ENCODE measurements at places on chromosomes 12 and 14.

DNA sequence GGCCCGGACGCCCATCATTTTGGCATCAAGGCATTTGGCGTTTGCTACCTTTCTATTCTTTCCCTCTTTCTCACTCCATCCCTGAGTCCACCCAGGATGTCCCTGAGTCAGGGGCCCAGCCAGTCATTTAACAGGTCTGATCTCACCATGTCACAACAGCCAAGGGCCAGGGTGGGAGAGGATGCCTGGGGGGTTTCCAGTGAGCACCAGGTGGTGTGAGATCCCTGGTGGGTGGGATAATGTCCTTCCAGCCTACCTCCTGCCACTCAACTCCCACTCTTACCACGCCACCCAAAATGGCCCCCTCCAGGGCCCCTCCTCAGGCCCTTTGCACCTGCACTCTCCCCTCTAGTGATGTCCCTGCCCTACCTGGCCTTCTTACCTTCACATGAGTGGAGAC lies 310.8 kb downstream of the BCL11B start:
- no peak for DNase-seq

DNA sequence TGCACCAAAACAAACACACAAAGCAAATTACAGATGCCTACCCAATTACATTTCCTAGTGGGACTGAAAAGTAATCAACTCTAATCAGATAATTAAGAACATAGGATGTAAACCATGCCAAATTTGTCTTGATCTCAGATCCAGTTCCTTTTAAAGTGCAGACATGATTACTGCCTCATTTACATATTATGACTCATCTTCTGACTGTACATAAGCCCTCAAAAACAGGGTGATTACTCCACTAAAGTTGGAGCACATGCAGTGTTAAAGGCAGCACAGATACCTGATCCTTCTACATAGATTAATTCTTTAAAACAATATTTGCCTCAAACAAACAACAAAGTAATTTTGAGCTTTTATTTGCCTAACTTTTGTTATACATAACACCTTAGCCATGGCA lies 337.2 kb downstream of the RPS29 start:
- DNase-seq: no peak

DNA sequence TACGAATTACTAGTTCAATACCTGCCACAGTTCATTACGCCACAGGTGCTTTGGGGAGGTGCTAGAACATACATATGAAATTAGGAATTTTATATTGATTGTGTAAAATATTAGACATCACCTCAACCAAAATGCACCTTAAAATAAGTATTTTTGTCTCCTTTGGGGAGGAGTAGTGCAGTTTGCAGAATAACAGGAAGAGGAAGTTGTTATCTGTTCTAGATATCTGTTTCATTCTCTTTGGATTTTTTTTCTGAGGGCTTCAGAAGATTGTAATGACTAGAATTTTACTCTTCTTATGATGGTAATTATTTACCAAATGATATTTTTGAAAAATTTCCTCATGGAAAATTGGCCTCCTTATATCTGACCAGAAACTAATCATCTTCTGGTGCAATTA lies 9.9 kb upstream of the GYS2 start:
- DNase-seq: no peak

DNA sequence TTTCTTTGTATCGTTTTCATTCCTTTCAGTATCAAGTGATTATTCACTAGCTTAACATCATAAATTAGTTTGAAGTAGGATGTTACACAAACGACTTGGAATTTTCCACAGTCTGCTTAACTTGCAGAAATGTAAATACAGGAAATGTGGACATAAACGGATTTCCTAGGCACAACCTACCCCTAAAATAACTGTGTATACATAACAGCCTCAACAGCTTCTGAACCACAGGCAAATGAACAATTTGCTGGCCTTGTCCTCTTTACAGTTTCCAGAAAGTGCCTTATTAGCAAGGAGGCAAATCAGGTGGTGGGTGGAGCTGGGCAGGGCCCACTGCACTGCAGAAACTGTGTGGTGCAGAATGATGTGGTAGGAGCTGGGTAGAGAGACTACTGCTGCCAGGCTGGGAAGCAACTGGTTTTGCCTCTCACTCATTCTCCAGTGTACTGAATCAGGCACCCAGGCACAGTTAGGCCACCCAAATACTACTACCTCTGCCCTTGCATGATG lies 14.1 kb downstream of the DRAM1 start:
- peak; percentile 8 for DNase-seq

DNA sequence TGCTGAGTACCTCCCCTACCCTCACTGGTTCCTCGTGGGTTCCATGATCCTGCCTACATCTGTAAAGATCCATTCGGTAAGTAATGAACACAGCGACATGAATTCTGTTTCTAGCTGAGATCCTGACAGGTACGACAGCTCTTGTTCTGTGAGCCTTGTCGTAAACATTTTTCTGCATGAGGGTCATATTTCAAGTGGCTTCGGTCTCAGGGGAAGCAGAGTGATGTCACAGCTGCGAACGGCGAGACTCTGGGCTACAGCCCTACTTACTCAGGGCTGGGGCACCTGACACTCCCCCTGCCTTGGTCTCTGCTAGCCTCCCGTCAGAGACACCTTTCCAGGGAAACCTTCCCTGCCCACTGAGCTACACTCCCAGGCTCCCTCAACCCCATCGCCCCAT lies 85.8 kb downstream of the RBM19 start:
- no peak for DNase-seq

DNA sequence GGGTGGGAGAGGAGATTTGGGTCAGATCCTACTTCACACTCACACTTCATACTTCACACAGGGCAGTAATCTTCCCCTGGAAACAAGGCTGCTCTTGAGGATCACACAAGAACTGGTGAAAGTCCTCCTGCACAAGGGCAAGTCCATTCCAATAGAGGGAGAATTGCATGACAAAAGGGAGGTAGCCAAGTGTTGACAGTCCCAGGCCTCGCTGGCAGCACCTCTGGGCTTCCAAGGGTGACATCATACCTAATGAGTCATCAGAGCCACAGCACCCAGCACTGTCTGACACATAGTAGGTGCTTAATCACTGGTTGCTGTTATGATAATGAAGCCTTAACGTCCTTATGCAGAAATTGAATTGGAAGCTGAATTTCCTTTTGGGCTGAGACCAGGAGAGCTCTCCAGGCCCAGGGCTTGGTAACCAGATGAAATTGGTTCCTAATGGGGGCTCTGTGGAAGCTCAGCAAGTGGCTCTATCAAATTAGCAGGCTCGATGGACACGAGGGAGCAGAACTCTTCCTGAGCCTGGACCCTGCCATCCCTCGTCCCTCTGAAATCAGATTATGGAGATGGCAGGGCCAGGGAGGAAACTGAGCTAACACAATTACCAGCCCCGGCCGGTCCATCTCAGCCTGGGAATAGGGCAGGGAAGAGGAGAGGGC lies 58.8 kb upstream of the ACTN1 start:
- no peak for DNase-seq

DNA sequence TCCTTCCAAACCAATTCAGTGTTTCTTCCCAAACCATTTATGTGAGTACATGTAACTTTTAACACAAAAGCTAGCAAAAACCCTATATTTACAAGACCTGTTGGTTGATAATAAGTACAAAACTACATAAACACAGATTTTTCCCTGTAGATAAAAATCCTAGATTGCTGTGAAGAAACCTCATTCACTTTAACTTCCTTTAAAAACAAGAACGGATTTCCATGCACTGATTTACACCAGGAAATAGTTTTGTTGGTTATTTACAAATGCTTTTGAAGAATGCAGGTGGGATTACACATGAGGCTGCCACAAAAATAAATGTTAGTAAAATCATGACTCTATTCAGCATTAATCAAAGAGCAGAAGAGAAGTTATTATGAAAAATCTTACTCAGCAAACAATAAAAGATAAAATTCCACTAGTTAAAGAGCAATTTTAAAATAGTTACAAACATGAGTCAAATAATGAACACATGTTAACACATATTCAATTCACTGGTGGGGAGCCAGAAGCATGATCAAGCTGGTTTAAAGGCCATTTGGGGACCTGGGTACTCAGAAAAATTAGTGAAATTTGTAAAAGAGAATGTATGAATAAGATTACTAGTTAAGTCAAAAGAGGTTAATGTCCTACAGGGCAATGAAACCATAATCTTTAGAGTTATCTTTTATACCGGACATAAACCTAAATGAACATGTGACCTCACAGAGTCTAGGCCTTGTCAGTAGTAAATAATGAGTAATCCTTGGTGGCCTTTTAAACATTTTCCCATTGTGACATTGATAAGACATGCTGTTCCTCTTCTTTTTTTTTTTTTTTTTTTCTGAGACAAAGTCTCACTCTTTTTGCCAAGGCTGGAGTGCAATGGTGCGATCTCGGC lies 79.9 kb downstream of the PHLDA1 start:
- DNase-seq: peak; percentile 67

DNA sequence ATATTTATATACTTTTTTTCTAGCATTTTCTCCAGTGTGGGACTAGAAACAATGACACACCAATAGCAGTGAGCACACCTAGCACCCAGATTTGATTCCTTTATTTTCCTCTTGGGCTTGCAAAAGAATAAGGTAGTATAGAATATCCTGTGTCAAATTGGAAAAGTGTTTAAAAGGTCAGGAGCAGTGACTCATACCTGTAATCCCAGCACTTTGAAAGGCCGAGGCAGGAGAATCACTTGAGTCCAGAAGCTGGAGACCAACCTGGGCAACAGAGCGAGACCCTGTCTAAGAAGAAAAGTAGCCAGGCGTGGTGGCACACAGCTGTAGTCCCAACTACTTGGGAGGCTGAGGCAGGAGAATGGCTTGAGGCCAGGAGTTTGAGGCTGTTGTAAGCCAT lies 53.8 kb upstream of the SGPP1 start:
- peak; percentile 17 for DNase-seq

DNA sequence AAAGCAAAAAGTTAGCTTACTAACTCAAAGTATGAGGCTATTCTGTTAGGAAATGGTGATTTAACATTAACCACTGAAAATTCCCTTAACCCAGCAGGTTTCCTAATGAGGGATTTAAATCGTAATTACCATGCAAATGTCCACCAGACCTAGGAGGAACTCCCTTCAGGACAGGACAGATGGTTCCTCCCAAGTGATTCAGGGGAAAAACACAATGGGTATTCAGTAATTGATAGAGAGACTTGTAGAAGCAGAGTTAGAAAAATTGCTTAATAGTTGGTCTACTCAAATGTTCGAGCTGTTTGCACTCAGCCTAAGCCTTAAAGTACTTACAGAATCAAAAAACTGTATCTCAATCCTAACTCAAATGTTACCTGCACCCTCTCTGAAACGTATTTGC lies 21.6 kb downstream of the RERGL start:
- no peak for DNase-seq

DNA sequence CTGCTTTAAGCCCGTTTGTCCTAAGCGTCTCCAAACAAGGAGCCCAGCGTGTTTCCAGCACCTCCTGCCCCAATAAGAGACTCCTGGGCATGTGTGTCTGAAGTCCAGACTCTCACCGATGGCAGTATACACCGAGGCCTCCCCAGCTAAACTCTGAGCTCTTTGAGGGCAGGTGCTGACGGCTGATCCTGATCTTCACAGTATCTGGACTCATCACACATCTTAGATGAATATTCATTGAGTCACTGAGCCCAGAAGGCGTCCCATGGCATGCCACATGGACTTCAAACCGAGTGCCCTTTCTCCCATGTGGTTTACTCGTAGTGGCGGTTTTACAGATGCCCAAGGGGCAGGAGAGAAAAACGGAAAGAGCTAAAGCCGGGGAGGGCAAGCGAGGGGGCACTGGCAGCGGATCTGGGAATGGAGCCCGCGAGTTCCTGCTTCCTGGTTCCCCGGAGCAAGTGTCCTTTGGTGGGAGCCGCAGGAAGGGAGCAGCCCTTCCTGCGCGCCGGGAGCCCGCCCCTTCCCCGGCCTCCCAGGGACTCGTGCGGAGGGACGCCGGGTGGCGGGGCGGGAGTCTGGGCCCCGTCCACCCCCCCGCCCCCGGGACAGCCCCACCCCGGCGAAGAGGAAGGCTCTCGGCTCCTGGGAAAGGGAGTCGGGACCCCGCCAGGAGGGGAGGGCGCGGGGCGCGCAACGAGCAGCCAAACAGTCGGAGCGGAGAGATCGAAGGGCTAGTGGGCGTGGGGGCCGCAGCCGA lies 585 bp upstream of the TEAD4 start:
- DNase-seq: peak; percentile 85

- DNase-seq: no peak
Measured at GRCh38 chr12:93763746-93764147, 86.6 kb downstream of the CRADD start.
